ENCODE measurements at places on chromosomes 7 and 10.
A peak's percentile ranks its signal among the peaks of the same experiment; 100 is the strongest.

DNA sequence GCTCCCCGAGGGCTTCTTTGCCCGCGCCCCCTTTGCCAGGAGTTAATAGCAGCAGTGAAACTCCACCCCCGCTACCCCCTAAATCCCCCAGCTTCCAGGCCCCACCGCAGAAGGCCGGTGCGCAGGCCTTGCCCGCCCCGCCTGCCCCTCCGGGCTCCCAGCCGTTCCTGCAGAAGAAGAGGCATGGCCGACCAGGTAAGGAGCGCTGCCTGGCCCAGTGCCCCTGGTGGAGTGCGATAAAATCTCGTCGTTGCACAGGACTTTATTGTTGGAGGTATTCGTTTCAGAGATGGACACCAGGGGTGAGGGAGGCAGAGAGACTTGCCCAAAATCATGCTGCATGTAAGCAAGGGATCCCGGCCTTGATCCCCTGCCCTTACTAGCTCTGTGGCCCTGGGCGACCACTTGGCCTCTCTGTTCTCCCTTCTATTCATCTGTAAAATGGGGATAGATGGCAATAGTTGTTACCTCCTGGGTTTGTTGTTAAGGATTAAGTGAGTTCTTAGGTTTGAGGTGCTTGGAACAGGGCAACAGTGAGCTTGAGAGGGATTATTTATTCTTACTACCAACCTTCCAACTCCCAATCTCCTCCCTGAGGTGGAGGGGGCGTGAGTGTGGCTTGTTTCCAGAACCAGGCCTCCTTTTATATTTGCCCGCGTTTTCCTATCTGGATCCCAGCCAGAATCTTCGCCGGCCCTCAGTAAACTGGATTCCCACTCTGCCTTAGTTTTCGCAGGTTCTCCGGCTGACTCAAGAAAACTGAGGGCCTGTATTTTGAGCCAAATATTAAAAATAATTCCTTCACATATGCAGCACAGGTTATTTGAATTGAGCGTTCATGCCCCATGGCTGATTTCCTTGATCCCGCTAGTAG lies 78.3 kb downstream of the WIPF3 start:
- DNase-seq, result no peak

- no peak for DNase-seq
These were observed 139.5 kb downstream of the SEMA3E start for GRCh38 chr7:83509255-83510021.

DNA sequence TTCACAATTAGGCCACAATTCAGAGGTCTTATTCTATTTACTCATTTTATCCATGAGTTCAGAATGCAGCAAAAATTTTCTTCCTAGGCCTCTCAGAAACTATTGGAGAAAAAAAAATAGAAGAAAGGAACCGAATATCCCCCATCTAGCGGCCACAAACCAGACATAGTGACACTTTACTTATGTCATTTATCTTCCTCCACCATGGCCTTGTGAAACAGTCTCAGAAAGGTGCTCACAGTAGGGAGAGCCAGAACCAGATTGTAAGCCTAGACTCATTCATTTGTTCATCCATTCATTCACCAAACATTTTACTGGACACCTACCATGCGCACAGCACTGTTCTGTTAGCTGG lies 16.0 kb downstream of the CREB3L2 start:
- no peak for DNase-seq

DNA sequence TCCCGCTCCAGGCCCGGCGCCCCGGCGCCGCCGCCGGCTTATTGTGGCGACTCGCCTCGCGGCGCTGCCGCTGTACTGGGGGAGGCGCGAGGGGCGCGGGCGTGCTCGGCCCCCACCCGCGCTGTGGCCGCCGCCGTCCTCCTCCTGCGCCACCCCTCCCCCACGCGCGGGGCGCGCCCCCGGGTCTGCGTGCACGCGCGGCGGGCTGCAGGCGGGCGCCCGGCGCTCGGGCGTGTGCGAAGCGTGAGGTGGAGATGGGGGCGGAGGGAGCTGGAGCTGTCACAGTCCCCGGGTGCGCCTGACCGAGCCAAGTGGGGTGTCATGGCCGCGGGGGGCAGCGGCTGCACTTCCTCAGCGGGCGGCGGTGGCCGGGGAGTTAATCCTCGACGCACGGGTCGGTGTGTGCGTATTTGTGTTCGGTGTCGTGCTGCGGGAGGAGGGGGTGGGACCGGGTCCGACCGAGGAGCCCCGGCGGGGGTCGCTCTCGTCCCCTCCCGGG lies 672 bp downstream of the LCOR start:
- DNase-seq, result peak; percentile 55

GRCh38 chr7:12323415-12323814 lies 80.2 kb downstream of the VWDE start:
- no peak for DNase-seq

GRCh38 chr10:46514431-46514861 lies 42.0 kb downstream of the GPRIN2 start:
- DNase-seq, result no peak

- no peak for DNase-seq
These were observed 74.6 kb downstream of the LRGUK start for GRCh38 chr7:134201569-134202261.

Data from D721Med (cell line).